ENCODE measurements at places on chromosomes 6 and 20. TPM values are rescaled to one million over a fixed set of nuclear protein-coding genes. Genes with fewer than 3 reads are reported as not detected.
A peak's percentile ranks its signal among the peaks of the same experiment; 100 is the strongest.

DNA sequence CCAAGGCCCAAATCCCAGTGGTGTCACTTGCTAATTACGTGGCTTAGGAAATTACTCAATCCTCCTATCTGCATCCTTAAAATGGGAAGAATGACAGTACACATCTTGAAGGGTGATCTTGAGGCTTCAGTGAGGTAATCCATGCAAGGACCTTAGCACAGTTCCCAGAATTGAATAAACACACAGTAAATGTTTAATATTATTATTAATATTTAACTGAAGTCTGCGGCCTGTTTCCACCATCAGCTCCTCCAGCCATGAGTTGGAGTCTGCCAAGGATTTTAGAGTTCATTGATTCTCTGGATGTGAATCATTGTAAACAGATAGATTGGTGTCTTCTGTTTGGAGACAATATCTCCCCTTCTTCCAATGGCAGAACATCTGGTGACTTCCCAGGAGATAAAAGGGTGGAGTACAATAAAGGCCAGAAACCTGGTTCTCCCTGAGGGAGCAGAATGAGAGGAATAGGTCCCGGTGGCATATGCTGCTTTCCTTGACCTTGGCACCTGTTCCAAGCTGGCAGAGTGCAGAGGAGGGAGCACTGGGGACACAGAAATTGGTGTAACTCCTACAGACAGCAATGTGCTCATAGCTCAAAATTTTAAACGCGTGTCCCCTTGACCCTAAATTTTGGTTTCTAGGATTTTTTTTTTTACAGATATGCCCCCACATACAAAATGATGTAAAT lies 25.4 kb downstream of the UNC5CL start:
- no peak for DNase-seq
- H3K27me3 ChIP-seq = no peaks in the 10 kb centered on the region
- H3K36me3 ChIP-seq = no peaks in the 10 kb centered on the region
- no peak overlapping the region for H3K27ac ChIP-seq
- no peak overlapping the region for H3K4me3 ChIP-seq

DNA sequence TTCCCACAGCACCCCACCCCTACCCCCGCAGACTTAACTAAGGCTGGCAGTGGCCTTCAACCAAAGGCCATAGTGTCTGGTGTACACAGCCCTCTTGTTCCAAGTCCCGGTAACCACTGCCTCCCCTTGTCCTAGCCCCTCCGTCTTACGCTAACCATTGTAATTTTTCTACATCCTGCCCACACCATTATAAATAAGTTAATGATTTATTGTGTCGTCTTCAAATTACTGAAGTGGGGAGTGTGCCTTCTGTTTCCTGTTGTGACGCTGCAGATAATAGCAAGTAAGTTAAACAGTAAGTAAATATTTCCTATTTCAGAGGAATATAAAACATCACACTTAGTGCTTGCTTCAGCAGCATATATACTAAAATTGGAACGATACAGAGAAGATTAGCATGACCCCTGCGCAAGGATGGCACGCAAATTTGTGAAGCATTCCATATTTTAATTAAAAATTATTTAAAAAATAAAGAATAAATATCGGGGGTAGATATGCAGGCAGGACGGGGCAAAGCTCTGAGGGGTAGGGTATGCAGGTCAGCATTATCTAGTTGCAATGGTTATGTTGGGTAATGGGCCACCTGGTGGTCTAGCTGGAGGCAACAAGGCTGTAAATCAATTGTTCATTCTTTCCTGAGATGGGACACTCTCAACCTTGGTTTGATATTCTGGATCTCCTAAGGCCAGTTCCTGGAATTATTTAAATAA lies 15.1 kb downstream of the SRSF6 start:
- H3K4me1 ChIP-seq = no peaks in the 10 kb centered on the region
- no peak overlapping the region for H3K27ac ChIP-seq
- H3K36me3 ChIP-seq = peaks cover 38% of the 10 kb centered on the region
- no peaks in the 10 kb centered on the region for H3K27me3 ChIP-seq
- no peak for DNase-seq

LY6G6C gene
- total RNA-seq = not detected

- no peak for DNase-seq
- peaks cover 57% of the 10 kb centered on the region for H3K4me1 ChIP-seq
- H3K27ac ChIP-seq = peak overlapping the region; percentile 41
- H3K36me3 ChIP-seq = no peaks in the 10 kb centered on the region
Measured at GRCh38 chr6:138493413-138493812, 5.9 kb downstream of the NHSL1 start.

- peaks cover 6% of the 10 kb centered on the region for H3K27me3 ChIP-seq
- no peak overlapping the region for H3K27ac ChIP-seq
- no peaks in the 10 kb centered on the region for H3K36me3 ChIP-seq
- H3K4me1 ChIP-seq = no peaks in the 10 kb centered on the region
- DNase-seq = no peak
Measured at GRCh38 chr20:39632757-39633156, 670.6 kb downstream of the DHX35 start.

GRCh38 chr6:158799051-158799792 lies 19.9 kb downstream of the EZR start:
- peak overlapping the region; percentile 39 for H3K27ac ChIP-seq
- no peak overlapping the region for H3K4me3 ChIP-seq
- H3K4me1 ChIP-seq = peaks cover 97% of the 10 kb centered on the region
- H3K27me3 ChIP-seq = no peaks in the 10 kb centered on the region
- peaks cover 18% of the 10 kb centered on the region for H3K36me3 ChIP-seq
- DNase-seq = peak; percentile 92

DNA sequence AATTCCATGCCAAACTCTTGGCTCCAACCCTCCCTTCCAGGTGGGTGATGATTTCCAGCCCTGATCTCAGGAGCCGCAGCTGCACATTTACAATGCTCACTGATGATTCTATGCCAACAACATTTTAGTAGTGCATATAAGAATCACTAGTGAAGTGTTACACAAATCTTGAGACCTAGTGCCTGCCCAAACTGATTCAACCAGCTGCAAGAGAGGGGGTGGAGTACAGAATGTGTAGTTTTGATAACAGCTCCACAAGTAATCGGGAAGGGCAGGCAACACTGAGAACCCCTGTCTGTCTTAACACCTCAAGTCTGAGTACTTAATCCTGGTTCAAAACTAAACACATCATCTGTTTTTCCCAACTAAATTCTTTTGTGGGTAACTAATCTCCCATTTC lies 91.7 kb downstream of the PRDM1 start:
- no peaks in the 10 kb centered on the region for H3K27me3 ChIP-seq
- H3K4me3 ChIP-seq = no peak overlapping the region
- no peaks in the 10 kb centered on the region for H3K4me1 ChIP-seq
- no peak for DNase-seq
- H3K36me3 ChIP-seq = no peaks in the 10 kb centered on the region

GRCh38 chr20:36541227-36541767 lies at the start of gene MYL9:
Gene MYL9 (plus strand): TSS chr20:36541519. CDS start chr20:36544885, 3,366 bp downstream.
- DNase-seq = peak; percentile 94
- no peaks in the 10 kb centered on the region for H3K27me3 ChIP-seq
- H3K36me3 ChIP-seq = peaks cover 17% of the 10 kb centered on the region
- peak within 1 kb of the TSS; percentile 93 for H3K27ac ChIP-seq
- H3K4me1 ChIP-seq = peaks cover 5% of the 10 kb centered on the region

GRCh38 chr6:149941583-149942460 lies at the start of gene ULBP2:
Gene ULBP2 (plus strand): TSS chr6:149942014. CDS start chr6:149942073, 59 bp downstream.
- H3K4me3 ChIP-seq = peak within 1 kb of the TSS; percentile 46
- peak within 1 kb of the TSS; percentile 55 for H3K27ac ChIP-seq
- peaks cover 28% of the 10 kb centered on the region for H3K4me1 ChIP-seq
- H3K27me3 ChIP-seq = peaks cover 54% of the 10 kb centered on the region
- peak; percentile 93 for DNase-seq
- no peaks in the 10 kb centered on the region for H3K36me3 ChIP-seq

GRCh38 chr6:34587325-34587724 lies 31.2 kb upstream of the SPDEF start:
- H3K4me1 ChIP-seq = peaks cover 12% of the 10 kb centered on the region
- no peak for DNase-seq
- H3K27ac ChIP-seq = no peak overlapping the region

OXT gene
- total RNA-seq = not detected

DNA sequence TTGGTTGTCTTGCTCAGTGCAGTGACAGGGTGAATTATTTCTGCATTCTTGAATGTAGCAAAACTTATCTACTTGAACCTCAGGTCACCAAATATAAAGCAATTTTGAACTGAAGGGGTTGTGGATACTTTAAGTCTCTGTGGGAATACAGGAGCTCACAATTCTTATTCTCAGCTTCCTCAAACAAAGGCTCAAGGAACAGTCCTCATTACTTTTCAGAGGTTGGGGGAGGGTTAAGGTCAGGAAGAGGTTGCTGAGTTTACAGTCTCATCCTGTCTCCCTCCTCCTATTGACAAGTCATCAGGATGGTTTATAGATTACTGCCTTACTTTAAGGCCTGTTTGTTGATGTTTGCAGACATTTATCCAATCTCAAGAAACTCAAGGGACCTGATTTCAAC lies 143.6 kb upstream of the SPACA1 start:
- H3K27ac ChIP-seq = no peak overlapping the region
- no peaks in the 10 kb centered on the region for H3K36me3 ChIP-seq
- H3K27me3 ChIP-seq = no peaks in the 10 kb centered on the region
- no peaks in the 10 kb centered on the region for H3K4me1 ChIP-seq

- H3K27ac ChIP-seq = no peak overlapping the region
- H3K4me3 ChIP-seq = no peak overlapping the region
- peaks cover 21% of the 10 kb centered on the region for H3K4me1 ChIP-seq
- DNase-seq = no peak
- no peaks in the 10 kb centered on the region for H3K27me3 ChIP-seq
- no peaks in the 10 kb centered on the region for H3K36me3 ChIP-seq
Measured at GRCh38 chr6:108556250-108556649, 4.5 kb upstream of the FOXO3 start.

Data from stomach (tissue), 19 donors.